ENCODE measurements at places on chromosomes 3 and 15.

- DNase-seq = no peak
These were observed 19.6 kb downstream of the PPARG start for GRCh38 chr3:12308517-12308916.

- no peak for DNase-seq
These were observed 625.9 kb downstream of the NLGN1 start for GRCh38 chr3:174023421-174023820.

DNA sequence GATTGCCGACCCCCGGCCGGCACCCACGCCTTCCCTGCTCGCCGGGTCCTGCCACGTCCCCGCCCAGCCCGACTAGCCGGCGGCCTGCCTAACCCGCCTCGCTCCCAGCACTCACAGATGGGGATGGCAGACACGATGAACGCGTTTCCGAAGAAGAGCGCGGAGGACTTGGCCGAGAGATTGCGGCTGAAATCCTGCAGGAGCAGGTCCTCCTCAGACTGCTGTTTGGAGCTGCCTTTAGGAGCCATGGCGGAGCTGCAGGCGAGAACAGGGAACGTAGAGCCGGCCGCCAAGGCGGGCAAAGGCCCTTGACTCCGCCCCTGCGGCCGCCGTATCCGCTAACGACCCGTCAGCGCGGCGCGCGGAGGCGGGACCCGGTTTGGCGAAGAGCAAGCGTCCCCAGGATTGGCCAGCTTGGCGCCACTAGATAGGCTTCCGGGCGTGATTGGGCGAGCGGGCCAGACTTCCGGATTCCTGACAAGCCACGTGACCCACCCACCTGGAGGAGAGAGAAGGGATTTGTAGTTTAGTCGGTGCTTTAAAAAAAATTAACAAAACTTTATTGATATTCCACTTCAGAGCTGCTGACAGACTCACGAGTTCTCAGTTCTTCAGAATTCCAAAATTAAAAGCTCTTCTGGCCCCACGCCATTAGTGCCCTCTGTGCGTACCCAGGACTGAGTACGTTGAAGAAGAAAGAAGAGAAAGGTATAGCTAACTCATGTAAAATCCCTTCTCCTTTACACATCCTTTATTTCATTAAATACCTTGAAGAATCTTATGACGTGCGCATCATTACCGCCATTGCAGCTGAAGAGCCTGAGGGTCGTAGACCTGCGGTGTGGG lies at the start of gene SSR3:
TSS of gene SSR3 (minus strand) at position 276 of the 846 bp plus-strand sequence. CDS start at position 248, 28 bp downstream.
- DNase-seq = peak; percentile 99

DNA sequence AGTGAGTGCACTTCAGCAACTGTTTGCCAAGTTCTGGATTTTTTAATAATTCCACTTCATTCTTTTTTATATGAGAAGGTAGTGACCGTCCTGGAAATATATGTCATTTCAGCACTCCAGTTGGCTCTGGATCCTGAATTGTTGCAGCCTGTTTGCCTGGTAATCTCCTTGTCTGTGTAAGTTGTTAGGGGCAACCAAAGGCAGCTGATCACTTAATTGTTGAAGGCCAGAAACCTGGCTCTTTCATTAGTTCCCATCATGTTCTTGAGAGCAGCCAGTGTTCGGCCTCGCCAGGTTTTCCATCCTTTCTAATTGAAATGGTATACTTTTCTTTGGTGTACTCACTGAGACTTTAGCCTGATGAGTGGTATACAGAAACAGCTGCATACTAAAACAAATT lies 168.6 kb downstream of the SOX2 start:
- no peak for DNase-seq

DNA sequence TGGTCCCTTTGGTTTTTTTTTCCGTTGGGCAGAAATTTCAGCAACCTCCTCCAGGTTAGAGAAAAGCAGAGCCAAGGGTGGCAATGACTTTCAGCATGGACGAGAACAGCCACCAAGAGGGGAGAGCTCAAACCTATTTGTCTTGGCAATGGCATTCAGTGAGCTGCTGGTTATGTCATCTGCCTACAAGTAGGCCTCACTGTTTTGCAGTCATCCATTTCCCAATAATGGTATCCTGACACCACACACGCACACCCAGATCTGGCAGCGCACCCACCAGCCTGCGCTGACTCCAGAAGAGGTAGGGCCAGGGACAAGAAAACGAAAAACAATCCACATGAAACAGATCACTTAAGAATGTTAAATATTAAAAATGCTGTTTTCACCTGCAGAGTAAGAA lies 92.3 kb downstream of the MAGI1 start:
- no peak for DNase-seq

GRCh38 chr3:149673393-149673792 lies 15.6 kb upstream of the WWTR1 start:
- DNase-seq = no peak

DNA sequence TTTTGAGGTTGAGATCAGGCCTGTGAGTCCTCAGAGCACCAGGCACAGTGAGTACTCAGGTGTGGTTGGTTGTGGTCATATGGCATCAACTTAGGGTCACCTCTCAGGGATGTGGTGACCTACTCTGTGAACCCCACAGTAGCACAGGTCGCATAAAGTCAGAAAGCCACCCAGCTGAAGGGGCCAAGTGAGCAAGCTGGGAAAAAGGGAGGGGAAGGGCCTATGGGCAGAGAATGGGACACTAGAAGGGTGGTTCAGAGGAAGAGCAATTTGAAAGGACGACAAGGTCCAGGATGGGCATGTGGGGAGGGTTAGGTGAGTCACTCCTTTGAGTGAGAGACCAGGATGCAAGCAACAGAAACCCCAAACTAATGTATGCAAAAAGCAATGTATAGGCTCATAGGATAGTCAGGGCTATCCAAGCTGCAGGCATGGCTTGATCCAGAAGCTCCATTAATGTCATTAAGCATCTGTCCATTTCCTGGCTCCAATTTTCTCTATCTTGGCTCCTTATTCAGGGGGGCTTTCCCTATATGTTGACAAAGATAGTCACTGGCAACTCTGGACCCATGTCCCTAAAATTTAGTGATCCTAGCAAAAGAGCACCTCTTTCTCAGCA lies 33.5 kb downstream of the HMCES start:
- DNase-seq = no peak

Data from SK-N-MC (cell line).